ENCODE measurements at places on chromosomes 12 and 14. TPM values are rescaled to one million over a fixed set of nuclear protein-coding genes. Genes with fewer than 3 reads are reported as not detected.

- DNase-seq: no peak
These were observed 97.0 kb downstream of the CMKLR1 start for GRCh38 chr12:108241986-108242703.

GRCh38 chr12:107921062-107921461 is 146.6 kb downstream of the ASCL4 start:
- DNase-seq: no peak

Gene ADAMTS20
- total RNA-seq: not detected

DNA sequence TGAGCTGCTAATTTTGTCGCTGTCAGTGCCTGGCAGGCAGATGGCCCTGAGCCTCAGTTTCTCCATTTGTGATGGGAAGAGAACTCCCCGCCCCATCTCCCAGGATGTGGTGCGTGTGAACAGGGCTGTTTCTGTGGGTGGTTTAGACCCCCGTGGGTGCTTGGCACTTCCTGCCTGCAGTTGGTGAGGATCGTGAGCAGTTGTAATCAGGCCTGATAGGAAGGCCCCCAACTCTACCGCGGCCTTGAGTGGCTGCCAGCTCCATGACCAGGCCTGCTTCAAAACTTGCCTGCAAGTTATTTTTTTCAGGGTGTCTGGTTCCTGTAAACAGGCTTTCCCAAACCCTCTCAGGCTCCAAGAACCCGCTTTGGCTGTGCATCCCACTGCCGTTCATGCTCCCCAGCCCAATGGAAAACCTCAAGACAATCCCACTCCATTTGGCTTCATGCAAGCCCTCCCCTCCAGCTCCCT is 138.4 kb downstream of the ZFP36L1 start:
- no peak for DNase-seq

DNA sequence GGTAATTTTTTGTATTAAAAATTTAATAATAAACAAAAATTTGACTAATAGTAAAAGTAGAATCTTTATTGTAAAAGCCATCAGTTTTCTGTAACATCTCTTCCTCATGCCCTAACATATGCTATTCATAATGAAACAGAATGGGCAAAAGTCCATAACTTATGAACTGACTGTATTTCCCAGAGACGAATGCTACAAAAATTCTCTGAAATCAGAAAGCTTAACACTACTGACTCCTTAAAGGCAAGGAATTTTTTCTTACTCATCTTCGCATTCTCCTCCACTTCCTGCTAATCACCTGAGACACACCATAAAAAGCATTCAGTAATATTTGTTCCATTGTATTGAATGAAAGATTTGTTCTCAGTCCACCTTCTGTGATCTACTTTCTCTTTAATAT is 17.6 kb downstream of the MON2 start:
- no peak for DNase-seq

GRCh38 chr12:48811437-48812090 is 6.7 kb upstream of the CACNB3 start:
- DNase-seq: no peak

DNA sequence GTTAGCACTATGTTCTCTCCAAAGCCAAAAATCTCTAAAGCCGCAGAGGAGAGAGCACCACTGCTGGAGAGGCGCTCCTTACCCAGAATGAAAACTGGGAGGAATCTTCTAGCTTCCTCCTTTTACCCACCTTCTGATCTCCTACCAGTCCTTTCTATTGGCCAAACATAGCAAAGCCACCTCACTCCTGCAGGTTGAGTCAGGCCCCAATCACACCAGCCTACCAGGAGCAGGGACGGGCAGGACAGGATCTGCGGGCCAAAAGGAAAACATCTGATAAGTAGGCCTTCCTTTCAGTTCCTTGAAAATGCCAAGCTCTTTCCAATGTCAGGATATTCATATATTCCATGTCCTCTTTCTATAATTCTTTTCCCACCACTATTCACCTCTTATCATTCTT is 197.7 kb upstream of the CNOT2 start:
- no peak for DNase-seq

DNA sequence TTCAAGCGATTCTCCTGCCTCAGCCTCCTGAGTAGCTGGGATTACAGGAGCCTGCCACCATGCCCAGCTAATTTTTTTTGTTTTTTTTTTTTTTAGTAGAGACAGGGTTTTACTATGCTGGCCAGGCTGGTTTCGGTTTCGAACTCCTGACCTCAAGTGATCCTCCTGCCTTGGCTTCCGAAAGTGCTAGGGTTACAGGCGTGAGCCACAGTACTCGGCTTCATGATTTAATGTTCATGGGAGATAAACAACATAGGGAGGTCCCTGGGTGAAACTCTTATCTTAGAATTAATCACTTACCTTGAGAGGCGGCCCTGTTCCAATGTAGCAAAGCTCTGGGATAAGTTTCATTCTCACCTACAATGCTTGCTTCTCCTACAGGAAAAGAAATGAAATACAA is 48.3 kb downstream of the SEL1L start:
- DNase-seq: no peak

DNA sequence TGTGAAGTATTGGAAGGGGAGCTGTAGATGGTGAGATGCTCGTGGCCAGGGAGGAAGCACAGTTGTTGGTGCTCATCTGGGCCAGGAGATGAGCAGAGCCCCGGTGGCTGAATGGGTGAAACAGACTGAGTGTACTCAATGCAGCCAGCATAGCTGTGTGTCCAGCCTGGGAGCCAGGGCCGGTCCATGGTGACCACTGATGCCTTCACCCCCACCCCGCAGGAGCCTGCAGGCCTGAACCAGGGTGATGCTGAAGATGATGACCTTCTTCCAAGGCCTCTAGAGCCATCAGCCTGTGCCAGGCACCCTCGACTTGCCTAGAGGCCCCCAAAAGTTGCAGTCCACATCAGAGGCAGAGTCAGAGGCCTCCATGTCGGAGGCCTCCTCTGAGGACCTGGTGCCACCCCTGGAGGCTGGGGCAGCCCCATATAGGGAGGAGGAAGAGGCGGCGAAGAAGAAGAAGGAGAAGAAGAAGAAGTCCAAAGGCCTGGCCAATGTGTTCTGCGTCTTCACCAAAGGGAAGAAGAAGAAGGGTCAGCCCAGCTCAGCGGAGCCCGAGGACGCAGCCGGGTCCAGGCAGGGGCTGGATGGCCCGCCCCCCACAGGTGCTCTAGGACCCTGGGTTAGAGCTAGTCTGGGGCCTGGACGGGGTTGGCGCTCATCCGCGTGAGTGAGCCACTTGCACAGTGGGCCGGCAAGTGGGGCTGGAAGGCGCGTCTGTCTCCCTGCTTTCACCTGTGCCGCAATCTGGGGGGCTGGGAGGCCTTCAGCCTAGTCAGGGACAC is 3.0 kb downstream of the TNFAIP2 start:
- no peak for DNase-seq

GRCh38 chr12:128933039-128933438 is 79.8 kb downstream of the GLT1D1 start:
- DNase-seq: no peak

DNA sequence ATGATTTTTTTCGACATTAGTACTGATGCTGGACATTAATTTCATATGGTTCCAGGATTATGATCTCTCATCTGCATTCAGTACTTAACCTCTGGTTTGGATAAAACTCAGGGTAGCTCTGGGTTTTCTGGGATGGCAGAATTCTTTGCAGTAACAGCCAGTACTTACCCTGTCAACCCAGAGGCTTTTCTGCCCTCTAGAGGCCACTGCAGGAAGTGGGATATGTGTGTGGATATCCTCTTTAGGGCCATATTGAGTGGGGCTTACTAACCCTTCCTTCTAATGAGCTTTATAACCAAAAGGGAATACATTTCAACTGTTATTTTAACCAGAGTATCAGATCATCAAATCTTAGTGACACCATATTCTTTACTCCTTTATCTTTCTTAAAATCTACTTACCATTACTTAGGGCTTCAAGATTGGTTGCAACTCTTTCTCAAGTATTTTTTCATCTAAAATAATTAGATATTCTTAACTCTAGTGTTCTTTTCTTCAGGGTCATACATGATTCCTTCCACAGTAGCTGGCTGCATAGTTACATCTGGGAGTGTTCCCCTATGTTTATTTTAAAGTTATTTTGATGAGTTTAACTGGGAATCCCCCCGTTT is 488.0 kb upstream of the STXBP6 start:
- DNase-seq: no peak

Gene SPIC
- not detected for total RNA-seq

DNA sequence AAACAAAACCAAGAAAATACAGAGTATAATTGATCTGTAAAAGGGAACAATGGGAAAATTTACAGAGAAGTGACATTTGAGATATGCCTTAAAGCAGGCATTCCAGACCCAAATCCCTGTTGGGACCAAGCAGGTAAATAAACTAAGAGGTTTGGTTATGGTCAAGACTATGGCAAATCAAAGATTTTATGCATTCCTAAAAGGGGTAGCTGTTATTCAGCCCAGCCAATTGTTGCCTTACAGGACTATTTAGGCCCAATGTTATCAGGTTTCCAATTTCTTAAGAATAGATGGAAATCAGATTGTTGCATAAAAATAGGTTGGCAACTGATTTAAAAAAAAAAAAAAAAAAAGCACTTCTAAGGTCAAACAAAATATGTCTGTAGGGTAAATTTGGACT is 5.3 kb downstream of the DNAI7 start:
- no peak for DNase-seq

Gene SERPINA10
- not detected for total RNA-seq

GRCh38 chr14:99412117-99413061 is 68.3 kb downstream of the SETD3 start:
- no peak for DNase-seq

DNA sequence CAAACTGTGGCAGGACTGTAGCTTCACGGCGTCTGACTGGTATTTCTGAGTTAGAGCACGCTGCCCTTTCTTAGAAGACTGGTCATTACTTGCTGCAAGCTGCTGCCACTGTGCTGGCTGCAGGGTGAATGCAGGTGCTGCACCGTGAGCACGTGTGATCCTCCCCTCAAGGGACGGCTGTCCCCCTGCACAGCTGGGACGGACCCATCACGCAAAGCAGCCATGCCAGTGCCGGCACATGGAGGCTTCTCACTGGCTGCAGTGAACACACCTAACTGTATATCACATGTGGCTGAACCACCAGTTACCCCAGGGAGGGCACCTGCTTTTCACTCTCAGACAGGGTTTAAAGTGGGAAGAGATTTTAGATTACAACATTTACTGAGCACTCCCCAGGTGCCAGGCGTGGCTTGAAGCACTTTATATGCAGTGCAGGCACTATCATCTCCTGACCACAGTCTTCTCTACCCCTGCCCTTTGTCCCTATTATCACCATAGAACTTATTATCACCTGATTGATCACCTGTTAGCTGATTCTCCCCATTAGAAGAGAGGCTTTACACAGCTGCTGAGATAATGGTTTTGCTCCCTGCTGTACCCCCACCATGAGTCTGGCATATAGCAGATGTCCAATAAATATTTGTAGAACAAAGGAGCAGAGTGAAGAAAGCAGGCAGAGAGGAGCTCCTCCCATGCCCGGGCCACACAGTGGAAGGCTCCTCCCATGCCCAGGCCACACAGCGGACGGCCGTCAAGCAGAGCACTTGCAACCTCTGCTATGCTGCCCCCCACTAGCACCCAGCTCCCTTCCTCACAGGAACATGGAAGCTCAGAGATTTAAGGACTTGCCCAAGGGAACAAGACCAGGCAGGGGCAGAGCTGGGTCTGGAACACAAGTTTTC is 25.9 kb downstream of the SLC25A47 start:
- DNase-seq: peak; percentile 5

GRCh38 chr12:24661657-24662096 is 287.2 kb downstream of the BCAT1 start:
- DNase-seq: no peak

- no peak for DNase-seq
These were observed 176.7 kb upstream of the NOS1 start for GRCh38 chr12:117538032-117538690.

Gene FKBP3
- total RNA-seq: 67.1 TPM

Gene PGF
- 0.28 TPM for total RNA-seq

Gene BMP4
- total RNA-seq: 0.42 TPM

Gene LRP1-AS
- not detected for total RNA-seq

All from activated naive CD8-positive, alpha-beta T cell treated with anti-CD3 and anti-CD28 coated beads, Interleukin-2, amount 10 ng/mL, durations not matched to agents 7 days and 5 days (primary cell).